Naive thymus-derived CD4-positive, alpha-beta T cell (primary cell): ENCODE measurements at places on chromosomes 16 and 17. TPM values are rescaled to one million over a fixed set of nuclear protein-coding genes. Genes with fewer than 3 reads are reported as not detected.

DNA sequence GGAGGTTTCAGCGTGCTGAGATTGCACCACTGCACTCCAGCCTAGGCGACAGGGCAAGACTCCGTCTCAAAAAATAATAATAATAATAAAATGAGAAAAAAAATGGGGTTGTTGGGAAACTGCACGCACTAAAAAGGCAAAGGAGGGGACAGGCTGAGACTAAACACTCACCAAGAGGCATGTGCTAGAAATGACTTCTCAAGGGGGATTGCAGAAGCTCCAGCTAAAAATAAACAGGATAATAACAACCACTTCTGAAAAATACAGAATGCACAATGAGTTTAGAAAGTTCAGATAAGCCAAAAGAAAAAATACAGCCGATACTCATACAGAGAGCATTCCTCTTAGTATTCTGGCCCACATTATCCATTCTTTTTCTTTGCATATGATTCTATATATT lies 15.1 kb upstream of the TIMP2 start:
- H3K27me3 ChIP-seq = no peaks in the 10 kb centered on the region
- no peak for DNase-seq
- no peaks in the 10 kb centered on the region for H3K4me1 ChIP-seq
- no peak overlapping the region for H3K4me3 ChIP-seq
- no peaks in the 10 kb centered on the region for H3K36me3 ChIP-seq

- no peaks in the 10 kb centered on the region for H3K27me3 ChIP-seq
- no peak overlapping the region for H3K4me3 ChIP-seq
- DNase-seq = no peak
Measured at GRCh38 chr16:87560428-87561199, 41.7 kb upstream of the JPH3 start.

GRCh38 chr17:78441271-78441971 lies 63.0 kb downstream of the PGS1 start:
- no peak overlapping the region for H3K4me3 ChIP-seq
- no peak for DNase-seq
- no peak overlapping the region for H3K27ac ChIP-seq
- no peaks in the 10 kb centered on the region for H3K36me3 ChIP-seq

- H3K36me3 ChIP-seq = no peaks in the 10 kb centered on the region
- no peak for DNase-seq
- no peak overlapping the region for H3K27ac ChIP-seq
- no peak overlapping the region for H3K4me3 ChIP-seq
- H3K27me3 ChIP-seq = no peaks in the 10 kb centered on the region
Measured at GRCh38 chr17:34930283-34930682, 31.0 kb downstream of the CCT6B start.

The PROCA1 gene
- 5.2 TPM for total RNA-seq
